Stimulated activated CD8-positive, alpha-beta memory T cell treated with anti-CD3 and anti-CD28 coated beads, Interleukin-2, amount 100 ng/mL, for 1 hour (primary cell): ENCODE measurements at places on chromosomes 1 and 21.

DNA sequence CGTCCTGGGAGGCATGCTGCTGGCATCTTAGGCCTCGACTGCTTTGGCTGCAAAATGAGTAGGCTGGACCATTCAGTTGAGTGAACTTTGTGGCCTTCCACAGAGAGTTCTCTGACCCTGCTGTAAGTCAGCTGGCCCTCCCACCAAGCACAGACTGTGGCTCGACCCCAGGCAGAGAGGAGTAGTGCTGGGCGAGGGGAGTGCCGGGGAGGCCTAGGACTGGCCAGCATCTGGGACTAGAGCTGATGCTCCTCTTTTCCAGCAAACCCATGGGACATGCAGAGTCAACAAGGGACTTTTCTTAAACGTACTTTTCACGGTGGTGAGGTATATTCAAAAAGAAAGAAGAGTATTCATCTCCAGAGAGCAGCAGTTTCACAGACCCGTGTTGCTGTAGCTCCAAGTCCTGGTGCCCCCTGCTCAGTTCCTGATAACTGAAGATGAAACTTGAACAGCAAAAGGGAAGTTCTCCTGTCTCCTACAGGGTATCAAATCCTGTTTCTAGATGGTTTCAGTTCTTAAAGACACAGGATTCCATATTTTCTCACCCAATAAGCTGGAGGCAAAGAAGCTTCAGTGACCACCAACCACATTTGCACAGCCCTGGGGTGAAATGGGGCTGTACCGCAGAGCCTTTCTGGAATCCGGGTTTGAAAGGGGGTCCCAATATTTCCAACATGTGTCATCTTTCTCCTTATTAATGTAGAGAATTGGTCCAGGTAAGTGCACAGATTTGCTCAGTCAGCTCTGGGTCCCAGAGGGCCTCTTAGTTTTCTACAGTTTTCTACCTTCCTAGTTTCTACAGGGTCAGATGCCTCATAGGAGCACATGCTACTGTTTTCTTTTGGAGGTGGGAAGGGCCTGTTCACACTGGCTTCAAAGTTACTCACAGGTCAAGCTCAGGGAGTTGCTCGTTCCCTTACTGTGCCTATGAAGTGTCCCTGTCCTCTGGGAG lies 20.9 kb downstream of the BATF3 start:
- DNase-seq = no peak

DNA sequence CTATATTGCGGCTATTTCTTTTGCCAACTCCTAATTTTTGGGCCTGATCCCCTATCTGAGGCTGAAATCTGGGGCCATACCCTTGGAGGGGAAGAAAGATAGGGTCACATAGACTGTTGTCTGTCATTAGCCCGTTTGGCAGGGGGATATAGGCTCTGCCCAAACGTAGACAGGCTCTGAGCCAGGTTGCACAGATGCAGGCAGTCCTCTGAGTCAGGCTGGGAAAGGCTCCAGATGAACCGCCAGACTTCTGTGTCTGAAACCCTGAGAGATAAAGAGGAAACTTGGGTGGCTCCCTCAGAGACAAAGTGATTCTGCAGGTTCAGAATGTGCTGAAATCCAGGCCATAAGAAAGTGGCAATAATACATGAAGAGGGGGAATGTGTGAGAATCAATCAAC lies 4.0 kb upstream of the CAP1 start:
- no peak for DNase-seq

GRCh38 chr21:44666401-44667320 lies at the start of gene KRTAP12-2:
Gene KRTAP12-2 (minus strand): TSS chr21:44666927. CDS start chr21:44666886, 41 bp downstream.
- no peak for DNase-seq

DNA sequence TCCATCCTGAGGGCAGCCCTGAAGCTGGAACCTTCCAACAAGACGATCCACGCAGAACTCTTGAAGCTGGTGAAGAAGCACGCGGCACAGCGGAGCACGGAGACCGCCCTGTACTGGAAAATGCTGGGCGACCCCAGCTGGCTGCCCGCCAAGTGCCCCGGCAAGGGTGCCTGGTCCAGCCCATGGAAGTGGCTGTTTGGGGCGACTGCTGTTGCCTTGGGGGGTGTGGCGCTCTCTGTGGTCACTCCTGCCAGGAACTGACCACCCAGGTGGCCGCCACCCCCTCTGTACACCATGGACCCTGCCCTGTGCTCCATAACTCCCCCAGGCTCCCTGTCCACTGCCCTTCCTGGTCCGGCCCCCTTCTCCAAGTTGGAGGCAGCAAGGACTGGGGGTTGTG lies 90.8 kb downstream of the PPP1R12B start:
- no peak for DNase-seq

- DNase-seq = no peak
These were observed 923.1 kb upstream of the TMPRSS15 start for GRCh38 chr21:19326531-19327319.

GRCh38 chr1:56535939-56536338 lies 43.4 kb downstream of the PLPP3 start:
- DNase-seq = no peak
